ENCODE measurements at places on chromosomes 2 and 18.
A peak's percentile ranks its signal among the peaks of the same experiment; 100 is the strongest.

GRCh38 chr2:179393481-179393880, 128.8 kb upstream of the SESTD1 start:
- DNase-seq: no peak

- no peak for DNase-seq
Observed at GRCh38 chr2:61536180-61536571, 2.0 kb downstream of the XPO1 start.

GRCh38 chr18:12656938-12657683, 796 bp downstream of the SPIRE1 start:
- DNase-seq: peak; percentile 34

DNA sequence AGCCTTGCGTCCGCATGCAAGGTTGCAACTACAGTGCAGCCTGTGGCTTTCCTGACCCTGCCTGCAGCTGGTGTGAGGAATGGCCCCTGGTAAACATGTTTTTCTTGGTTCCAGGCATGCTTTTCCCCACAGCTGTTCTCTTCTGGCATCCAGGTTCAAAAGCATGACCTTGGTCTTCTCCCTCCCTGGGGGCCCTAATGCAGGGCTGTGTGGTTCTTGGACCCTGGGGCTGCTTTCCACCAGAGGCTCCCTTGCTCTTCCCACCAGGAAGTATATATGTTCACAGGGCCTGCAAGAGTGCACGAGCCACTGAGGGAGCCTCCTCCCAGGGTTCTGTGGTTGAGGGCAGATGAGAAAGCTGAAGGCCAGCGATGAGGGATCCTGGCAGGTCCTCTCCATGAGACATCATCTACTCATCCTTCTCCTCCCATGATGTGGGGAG, 125.9 kb downstream of the BCL2L11 start:
- DNase-seq: no peak

GRCh38 chr2:45823723-45824206, 172.3 kb downstream of the PRKCE start:
- no peak for DNase-seq

DNA sequence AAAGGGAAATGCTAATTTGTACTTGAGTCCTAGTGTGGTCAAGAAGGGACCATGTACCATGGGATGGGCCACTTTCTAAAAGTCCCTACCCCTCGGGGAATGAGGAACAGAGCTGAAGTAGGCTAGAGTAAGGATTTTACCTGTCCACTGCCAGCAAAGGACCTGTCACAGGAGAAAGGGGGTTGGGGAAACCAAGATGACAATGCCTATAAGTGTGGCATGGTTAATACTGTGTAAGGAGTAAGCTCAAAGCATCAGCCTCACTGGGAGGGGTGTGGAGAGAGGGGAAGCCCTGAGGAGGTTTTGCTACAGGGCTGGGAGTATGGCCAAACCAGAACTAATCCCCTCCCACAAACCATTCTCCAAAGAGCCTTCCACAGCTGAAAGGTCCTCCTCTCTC, 15.8 kb downstream of the GKN2 start:
- DNase-seq: no peak

DNA sequence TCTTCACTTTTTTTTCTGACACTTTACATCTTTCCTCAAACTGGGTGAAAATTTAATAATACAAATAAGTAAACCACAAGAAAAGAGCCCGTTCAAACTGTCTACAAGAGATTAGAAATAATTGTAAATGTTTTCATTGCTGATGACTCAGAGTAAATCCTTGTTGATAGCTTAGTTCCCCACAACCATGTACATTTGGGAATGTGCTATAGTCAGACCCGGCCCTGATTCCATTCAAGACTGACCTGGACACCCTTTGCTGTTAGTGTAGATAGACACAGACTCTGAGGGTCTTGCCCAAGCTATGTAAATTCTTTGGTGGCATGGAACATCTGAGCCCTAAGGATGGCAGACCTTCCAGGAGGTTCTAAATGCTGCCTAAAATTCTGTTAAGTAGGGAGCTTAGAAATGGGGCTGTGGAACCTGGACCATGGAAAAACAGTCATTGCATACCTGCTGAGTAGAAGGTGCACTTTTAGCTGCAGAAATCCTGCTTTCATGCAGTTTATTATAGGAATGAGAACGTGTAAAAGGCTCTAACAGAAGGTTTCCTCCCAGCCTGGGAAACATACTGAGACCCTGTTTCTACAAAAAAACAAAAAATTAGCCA, 3.7 kb downstream of the MALT1 start:
- DNase-seq: no peak

- DNase-seq: no peak
Observed at GRCh38 chr2:143696651-143697050, 567.4 kb downstream of the ARHGAP15 start.

DNA sequence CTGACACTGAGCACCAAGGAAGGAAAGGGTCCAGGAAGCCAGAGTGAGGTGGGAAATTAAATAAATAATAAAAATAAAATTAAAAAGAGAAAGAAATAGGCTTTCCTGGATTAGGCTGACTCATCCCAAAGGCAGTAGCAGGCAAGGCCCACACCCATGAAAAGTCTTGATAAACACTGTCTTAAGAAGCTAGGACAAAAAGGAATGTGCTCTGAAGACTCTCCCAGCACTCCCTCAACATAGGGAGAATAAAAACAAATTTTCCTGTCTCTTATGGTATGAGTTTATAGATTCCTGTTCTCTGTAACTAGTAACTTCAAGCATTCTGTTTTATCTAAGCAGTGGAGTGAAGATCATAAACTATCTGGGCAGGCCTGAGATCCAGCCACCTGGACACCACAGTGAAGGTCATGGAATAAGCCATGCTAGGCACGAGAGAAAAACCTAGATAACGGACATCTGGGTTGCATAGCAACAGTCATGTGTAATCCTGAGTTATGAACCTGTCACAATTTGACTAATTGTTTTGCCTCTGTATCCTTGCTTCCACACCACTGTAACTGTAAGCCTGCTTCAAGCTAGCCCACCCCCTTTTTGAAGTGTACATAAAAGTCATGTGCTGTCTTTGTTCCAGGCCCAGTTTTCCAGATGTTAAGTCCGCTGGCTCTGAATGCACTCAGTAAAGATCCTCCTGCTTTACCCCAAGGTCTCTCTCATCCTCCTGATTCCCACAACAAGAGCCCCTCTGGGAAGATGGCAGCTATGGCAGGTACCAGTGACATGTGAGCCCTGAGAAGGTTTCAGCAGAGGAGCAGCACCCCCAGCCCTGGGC, 107.8 kb downstream of the NDUFA10 start:
- no peak for DNase-seq

- no peak for DNase-seq
Observed at GRCh38 chr2:235238537-235238936, 255.3 kb upstream of the AGAP1 start.

DNA sequence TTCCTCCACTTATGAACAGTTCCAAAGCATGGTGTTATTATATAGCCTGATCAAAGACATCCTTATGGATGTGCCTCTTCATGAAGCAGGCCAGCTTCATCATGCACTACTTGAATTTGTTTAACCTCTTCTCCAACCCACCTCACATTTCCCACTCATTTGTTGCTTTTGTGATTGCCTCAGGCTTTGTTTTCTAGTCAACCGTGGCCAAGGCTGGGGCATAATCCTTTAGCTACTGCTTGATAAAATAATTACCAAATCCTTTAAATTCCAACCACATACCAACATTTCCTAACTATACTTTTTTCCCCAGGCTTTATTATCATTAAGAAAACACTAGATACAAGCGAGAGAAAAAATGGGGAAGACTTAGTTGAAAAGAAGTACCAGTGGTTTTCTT, 39.6 kb upstream of the SCN1A start:
- DNase-seq: no peak

GRCh38 chr18:42126586-42126985, 171.6 kb downstream of the PIK3C3 start:
- DNase-seq: no peak

DNA sequence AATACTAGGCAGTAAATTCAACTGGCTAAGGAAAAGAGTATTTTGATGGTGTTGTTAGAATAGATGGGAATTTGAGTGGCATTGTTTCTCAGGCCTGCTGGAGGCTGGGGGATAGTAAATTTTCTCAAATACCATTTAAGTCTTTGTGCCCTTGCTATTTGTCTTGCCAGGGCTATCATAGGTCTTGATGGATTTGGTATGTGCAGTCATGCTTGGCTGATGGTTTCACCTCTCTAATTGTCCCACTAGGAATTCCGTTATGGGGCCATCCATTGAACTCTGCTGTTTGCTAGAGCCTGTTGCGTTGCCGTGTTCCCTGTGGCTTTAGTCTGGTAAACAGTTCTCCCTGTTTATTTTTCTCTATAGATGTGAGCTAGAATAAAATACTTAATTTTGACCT, 438.1 kb upstream of the FAM98A start:
- DNase-seq: no peak

DNA sequence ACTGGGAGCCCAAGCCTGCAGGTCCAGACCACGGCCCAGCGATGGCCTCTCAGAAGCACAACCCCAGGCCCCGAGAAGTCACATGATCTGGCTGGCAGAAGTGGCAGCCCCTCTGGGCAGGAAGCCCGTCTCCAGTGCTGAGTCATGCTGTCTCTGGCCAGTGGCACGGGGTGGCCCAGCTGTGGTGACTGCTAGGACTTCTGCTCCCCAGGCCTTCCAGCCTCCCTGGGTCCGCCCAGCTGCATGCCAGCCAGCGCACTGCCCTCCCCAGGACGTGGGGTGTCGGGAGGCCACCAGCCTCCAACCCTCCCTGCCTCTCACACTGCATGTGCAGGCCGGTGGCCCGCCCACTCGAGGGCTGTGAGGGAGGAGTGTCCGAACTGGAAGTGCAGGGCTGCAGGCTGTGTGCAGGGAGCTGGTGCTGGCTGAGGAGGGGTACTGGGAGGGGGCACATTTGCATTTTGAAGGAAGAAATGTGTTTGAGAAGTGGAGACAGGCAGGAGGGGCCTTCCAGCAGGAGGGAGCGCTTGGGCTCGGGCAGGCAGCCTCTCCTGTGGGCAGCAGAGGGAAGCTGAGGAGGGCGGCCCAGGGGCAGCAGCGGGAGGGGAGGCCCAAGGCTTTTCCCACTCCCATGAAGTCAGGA, 17.0 kb upstream of the HPCAL1 start:
- no peak for DNase-seq

DNA sequence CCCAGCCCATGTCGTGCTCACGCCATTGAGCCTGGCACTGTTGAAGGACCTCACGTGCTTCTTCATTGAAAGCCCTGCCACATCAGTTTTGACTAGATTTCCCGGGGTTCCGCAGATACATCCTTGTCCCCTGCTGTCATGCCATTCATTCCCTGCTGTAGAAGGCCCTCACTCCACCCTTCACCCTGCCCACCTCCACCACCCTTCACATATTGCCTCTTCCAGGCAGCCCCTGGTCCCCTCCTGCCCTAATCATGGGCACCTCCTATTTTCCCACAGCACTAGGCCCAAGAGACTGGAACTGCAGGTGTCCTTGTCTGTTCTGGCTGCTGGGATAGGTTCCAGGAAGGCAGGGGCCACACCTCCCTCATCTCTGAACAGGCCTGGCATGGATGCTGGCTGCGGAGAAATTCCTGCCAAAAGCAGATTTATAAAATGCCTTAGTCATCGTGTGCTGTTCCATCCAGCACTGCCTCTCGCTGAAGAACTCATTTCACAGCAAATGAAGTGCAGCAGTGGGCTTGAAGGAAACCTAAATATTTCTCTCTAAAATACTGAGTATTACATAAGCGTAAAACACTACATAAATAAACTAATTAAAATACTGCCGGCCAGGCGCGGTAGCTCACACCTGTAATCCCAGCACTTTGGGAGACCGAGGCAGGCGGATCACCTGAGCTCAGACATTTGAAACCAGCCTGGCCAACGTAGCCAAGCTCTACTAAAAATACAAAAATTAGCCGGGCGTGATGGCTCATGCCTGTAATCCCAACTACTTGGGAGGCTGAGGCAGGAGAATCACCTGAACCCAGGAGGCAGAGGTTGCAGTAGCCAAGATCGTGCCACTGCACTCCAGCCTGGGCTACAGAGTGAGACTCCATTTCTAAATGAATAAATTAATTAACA, 38.4 kb downstream of the EIF4E2 start:
- DNase-seq: no peak

DNA sequence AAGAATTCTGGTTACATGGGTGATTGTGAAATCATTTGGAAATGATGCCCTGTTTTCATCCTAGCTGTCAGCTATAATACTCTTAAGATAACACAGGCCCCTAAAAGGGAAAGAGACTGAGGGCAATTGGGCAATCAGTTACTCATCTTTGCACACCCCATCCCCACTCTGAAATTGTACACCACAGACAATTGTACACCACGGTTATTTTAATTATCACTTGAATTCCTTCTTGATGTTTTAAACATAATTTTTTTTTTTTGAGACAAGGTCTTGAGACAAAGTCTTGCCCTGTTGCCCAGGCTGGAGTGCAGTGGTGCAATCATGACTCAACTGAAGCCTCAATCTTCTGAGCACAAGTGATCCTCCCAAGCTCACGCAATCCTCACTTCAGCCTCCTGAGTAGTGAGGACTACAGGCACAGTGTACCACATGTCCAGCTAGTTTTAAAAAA, 862.4 kb upstream of the ACVR2A start:
- DNase-seq: no peak

DNA sequence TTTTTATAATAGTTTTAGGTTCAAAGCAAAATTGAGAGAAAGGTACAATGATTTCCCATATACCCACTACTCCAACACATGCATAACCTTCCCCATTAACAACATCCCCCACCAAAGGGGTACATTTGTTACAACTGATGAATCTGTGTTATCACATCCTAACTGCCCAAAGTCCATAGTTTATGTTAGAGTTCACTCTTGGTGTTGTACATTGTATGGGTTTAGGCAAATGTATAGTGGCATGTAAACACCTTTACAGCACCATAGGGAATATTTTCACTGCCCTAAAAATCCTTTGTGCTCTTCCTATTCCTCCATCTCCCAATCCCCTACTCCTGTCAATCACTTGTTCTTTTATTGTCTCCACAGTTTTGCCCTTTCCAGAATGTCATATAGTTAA, 471.6 kb downstream of the CPS1 start:
- no peak for DNase-seq

- DNase-seq: peak; percentile 44
Observed at GRCh38 chr18:44325903-44326635, 354.6 kb upstream of the SETBP1 start.

GRCh38 chr2:179622635-179623300, 238.6 kb downstream of the ZNF385B start:
- DNase-seq: no peak

DNA sequence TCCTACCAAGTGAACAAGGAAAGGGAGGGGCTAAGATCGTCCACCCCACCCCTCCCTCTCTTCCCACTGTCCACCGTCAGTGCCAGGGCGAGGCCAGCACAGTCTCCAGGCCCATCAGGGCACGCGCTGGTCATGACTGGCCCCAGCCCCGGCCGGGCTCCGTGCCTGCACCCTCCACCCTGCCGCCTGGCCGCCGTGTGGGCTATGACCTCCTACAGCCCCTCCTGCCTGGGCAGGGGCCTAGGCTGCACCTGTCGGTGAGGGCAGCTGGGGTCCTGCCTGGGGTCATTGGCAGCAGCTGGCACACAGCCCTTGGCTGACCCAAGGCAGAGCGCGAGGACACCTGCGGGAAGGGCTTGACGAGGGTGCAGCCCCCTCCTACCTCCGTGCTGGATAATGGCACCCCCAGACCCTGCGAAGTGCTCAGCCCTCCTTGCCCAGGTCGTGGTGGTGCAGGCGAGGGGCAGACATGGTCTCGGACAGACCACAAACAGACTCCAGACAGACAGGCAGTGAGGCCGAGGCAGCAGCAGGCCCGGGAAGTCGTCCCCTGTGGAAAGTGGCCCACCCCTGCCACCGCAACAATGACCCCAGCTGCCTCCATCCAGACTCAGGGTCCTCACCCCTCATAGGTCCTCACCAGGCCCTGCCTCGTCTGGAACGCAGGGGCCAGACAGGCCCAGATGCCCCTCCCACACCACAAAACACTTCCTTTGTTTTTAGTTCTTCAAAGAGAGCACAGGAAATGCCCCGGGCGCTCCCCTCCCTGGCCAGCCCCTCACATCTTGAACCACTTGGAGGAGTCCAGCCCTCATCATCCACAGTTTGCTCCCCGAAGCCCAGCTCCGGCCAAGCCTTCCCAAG, 43.1 kb upstream of the GPC1 start:
- DNase-seq: no peak
